Caki2 (cell line): ENCODE measurements at places on chromosomes 6 and 20. TPM values are rescaled to one million over a fixed set of nuclear protein-coding genes. Genes with fewer than 3 reads are reported as not detected.

PRL gene
- total RNA-seq = not detected in 2 replicates

FAXC gene
- total RNA-seq = 8.5 and 16.0 TPM in 2 replicates

MCCD1 gene
- not detected in 2 replicates for total RNA-seq

SDCBP2 gene
- total RNA-seq = 1.9 and 3.2 TPM in 2 replicates

TCP11 gene
- 2.0 TPM in 1 of 2 replicates, not detected in the other for total RNA-seq

VEGFA gene
- 40.0 and 81.4 TPM in 2 replicates for total RNA-seq

PDYN gene
- total RNA-seq = not detected in 2 replicates

HCK gene
- total RNA-seq = not detected in 2 replicates

UNC5CL gene
- 1.1 and 4.4 TPM in 2 replicates for total RNA-seq

OVOL2 gene
- 0.17 and 1.8 TPM in 2 replicates for total RNA-seq

SMOC2 gene
- 0.68 TPM in 1 of 2 replicates, not detected in the other for total RNA-seq

CALHM6 gene
- total RNA-seq = not detected in 2 replicates

C6orf163 gene
- not detected in 2 replicates for total RNA-seq

BPIFB2 gene
- not detected in 2 replicates for total RNA-seq

EDN1 gene
- 1.2 and 9.5 TPM in 2 replicates for total RNA-seq

GSTA1 gene
- total RNA-seq = not detected in 2 replicates
